ENCODE measurements at places on chromosomes 4 and X. TPM values are rescaled to one million over a fixed set of nuclear protein-coding genes. Genes with fewer than 3 reads are reported as not detected.

MAOA gene
- total RNA-seq, result 0.19 TPM

S100P gene
- total RNA-seq, result 1.5 TPM

DNA sequence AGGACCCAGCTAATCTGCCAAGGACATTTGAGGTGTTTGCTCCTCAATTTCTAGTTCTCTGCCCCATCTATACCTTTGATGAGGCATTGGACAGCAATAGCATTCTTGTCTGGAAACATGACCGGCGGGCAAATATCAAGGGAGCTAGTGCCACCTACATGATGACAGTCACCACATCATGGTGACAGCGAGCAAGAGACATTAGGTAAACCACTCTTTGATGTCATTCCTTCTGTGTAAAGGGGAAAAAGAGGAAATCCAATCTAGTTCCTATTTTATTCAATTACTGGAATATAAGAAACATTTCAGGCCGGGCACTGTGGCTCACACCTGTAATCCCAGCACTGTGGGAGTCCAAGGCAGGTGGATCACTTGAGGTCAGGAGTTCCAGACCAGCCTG is 20.7 kb upstream of the IL13RA1 start:
- peaks cover 4% of the 10 kb centered on the region for H3K27me3 ChIP-seq
- H3K4me3 ChIP-seq, result no peak overlapping the region
- H3K27ac ChIP-seq, result no peak overlapping the region
- H3K36me3 ChIP-seq, result no peaks in the 10 kb centered on the region
- H3K4me1 ChIP-seq, result no peaks in the 10 kb centered on the region

DNA sequence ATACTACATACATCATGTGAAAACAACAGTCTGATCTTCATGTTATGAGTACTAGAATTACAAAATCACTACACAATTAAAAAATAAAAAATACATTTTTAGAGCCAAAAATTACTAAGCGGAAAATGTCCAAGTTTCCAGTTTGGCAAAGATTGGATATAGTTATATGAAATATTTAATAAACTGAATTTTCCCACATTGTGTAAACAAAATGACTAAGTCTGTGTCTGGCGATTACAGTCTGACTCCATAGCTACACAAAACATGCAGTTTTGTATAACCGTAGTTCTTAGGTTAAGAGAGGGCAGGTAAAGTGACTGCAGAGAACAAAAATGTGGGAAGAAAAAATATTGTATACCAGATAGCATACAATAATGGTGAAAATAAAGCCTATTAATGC is 59.2 kb upstream of the TMEM47 start:
- H3K36me3 ChIP-seq, result no peaks in the 10 kb centered on the region
- H3K27me3 ChIP-seq, result no peaks in the 10 kb centered on the region
- no peak for DNase-seq
- no peak overlapping the region for H3K4me3 ChIP-seq
- no peak overlapping the region for H3K27ac ChIP-seq

- peaks cover 5% of the 10 kb centered on the region for H3K4me1 ChIP-seq
- no peak overlapping the region for H3K27ac ChIP-seq
- H3K36me3 ChIP-seq, result no peaks in the 10 kb centered on the region
Observed at GRCh38 chr4:8284391-8284790, 14.8 kb downstream of the HTRA3 start.

DNA sequence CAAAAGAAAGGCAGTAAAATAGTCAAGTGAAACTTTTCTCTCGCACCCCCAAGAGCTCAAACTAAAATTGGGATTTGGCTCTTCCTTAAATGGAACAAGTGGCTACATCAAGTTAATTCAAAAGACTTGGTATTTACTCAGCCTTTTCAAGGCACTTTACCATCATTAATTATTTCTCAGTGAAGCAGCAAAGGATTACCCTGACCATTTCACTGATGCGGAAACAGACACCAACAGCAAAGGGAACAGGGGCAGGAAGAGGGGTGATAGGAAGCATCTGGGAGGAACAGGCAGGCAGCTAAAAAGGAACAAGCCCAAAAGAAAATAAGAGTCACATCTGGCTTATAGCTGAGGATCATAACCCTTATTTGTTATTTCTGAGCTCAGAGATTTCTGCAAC is 2.7 kb downstream of the SCML2 start:
- H3K4me1 ChIP-seq, result peaks cover 6% of the 10 kb centered on the region
- no peak for DNase-seq
- H3K27me3 ChIP-seq, result peaks cover 27% of the 10 kb centered on the region
- H3K4me3 ChIP-seq, result no peak overlapping the region
- H3K27ac ChIP-seq, result no peak overlapping the region
- H3K36me3 ChIP-seq, result no peaks in the 10 kb centered on the region

DNA sequence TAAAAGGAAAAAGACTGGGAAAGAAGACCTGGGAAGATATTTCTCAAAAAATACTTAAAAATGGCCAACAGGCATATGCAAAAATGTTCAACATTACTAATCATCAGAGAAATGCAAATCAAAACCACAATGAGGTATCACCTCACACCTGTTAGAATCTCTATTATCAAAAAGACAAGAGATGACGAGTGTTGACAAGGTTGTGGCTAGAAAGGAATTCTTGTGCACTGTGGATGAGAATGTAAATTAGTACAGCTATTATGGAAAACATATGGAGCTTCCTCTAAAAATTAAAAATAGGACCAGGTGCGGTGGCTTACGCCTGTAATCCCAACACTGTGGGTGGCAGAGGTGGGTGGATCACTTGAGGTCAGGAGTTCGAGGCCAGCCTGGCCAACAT is 50.0 kb downstream of the C4orf46 start:
- H3K4me1 ChIP-seq, result no peaks in the 10 kb centered on the region
- no peaks in the 10 kb centered on the region for H3K36me3 ChIP-seq
- no peak overlapping the region for H3K4me3 ChIP-seq

Measured in activated naive CD8-positive, alpha-beta T cell treated with anti-CD3 and anti-CD28 coated beads, Interleukin-2, amount 10 ng/mL, durations not matched to agents 7 days and 5 days (primary cell).